ENCODE measurements at places on chromosomes 12 and 14. TPM values are rescaled to one million over a fixed set of nuclear protein-coding genes. Genes with fewer than 3 reads are reported as not detected.

DNA sequence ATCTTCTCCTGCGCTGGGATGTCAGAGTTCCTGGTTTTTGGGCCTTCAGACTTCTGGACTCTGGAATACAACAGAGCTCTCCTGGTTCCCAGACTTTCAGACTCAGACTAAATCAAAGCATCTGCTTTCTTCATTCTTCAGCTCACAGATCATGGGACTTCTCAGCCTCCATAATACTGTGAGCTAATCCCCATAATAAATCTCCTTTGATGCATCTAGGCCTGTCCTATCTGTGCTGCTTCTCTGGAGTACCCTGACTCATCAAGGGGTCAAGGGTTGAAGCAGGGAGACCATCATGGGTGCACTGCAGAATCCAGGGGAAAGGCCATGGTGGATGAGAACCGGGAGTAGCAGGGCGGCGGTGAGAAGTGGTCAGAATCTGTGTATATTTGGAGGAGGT, 1094.1 kb upstream of the TMEM132C start:
- no peaks in the 10 kb centered on the region for H3K4me1 ChIP-seq
- no peak overlapping the region for H3K4me3 ChIP-seq
- no peaks in the 10 kb centered on the region for H3K27me3 ChIP-seq

DNA sequence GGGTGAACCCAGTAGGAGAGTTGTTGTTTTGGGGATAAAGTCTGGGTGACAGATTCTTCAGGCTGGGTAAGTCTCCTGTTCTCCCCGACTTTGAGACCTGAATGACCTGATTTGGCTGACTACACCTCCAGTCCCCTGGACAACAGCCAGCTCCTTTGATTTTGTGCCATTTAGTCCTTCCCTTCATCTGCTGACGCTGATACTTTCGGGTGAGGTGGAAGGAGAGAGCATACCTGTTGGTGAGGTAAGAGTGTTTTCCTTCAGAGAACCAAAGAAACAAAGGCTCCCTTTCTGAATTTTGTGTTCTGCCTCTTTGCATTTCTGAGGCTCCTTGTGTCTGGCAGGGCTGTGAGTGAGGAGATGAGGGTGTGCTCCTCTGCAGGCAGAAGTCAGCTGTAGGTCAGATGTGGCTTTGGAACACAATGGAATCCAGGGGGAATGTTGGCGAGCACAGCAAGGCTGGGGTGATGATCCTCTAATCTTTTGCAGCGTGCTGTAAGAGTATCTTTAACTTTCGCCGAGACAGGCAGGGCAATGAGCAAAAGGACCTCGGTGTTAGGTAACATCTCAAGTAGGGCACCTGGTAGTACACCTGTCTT, 12.1 kb downstream of the ETV6 start:
- no peaks in the 10 kb centered on the region for H3K27me3 ChIP-seq
- no peaks in the 10 kb centered on the region for H3K36me3 ChIP-seq
- H3K4me3 ChIP-seq = no peak overlapping the region
- no peak for DNase-seq

GRCh38 chr12:99910342-99910741, 74.4 kb downstream of the ANKS1B start:
- no peaks in the 10 kb centered on the region for H3K36me3 ChIP-seq
- H3K27ac ChIP-seq = peak overlapping the region; percentile 79
- no peak overlapping the region for H3K4me3 ChIP-seq
- no peak for DNase-seq

The RNU4-1 gene
- polyA plus RNA-seq = not detected

DNA sequence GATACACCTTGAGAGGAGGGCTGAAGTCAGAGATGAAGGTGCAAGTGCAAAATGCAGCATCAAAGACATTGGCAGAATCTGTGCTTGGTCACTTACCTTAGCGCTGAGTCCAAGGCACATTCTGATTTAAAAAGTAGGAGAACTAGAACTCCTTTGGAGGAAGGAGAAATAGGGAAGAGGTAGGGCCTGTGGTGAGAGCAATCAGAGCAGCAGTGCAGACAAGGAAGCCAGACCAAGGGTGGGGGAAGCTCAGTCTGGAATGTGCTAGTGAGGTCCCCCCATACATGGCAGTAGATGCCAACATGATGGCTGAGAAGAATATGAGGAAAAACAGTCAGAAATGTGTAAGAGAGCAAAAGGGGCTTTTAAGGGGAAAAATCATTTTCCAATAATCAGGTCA, 206.5 kb downstream of the SSPN start:
- no peak overlapping the region for H3K27ac ChIP-seq
- no peak overlapping the region for H3K4me3 ChIP-seq
- DNase-seq = no peak

The TAS2R30 gene
- polyA plus RNA-seq = 0.36 TPM

The BBOF1 gene
- 6.6 TPM for polyA plus RNA-seq

The LPAR5 gene
- polyA plus RNA-seq = 4.2 TPM

- H3K36me3 ChIP-seq = peaks cover 2% of the 10 kb centered on the region
- peak overlapping the region; percentile 52 for H3K27ac ChIP-seq
- H3K4me3 ChIP-seq = no peak overlapping the region
- H3K27me3 ChIP-seq = no peaks in the 10 kb centered on the region
- peaks cover 43% of the 10 kb centered on the region for H3K4me1 ChIP-seq
Observed at GRCh38 chr14:77303417-77304156, 17.1 kb downstream of the POMT2 start.

The FOXN4 gene
- polyA plus RNA-seq = 0.06 TPM

DNA sequence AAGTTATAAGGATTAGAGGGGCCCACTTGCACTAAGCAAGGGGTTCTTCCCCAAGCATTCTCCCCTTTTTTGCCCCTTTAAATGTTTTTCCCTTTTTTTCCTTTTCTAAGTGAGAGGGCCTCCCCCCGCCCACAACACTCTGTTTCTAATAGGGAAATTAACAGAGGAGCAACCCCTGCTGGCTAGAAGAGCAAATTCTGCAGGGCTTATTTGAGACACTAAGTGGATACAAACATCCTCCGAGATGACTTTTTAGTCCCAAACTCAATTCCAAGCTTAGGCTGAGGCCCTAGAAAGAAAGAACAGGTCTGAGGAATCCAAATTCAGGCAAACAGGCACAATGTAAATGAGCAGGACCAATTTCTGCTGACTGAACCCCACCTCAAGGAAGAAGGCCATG, 138.9 kb downstream of the GPR65 start:
- H3K36me3 ChIP-seq = no peaks in the 10 kb centered on the region
- no peak overlapping the region for H3K27ac ChIP-seq
- H3K4me3 ChIP-seq = no peak overlapping the region
- H3K27me3 ChIP-seq = no peaks in the 10 kb centered on the region
- H3K4me1 ChIP-seq = no peaks in the 10 kb centered on the region

DNA sequence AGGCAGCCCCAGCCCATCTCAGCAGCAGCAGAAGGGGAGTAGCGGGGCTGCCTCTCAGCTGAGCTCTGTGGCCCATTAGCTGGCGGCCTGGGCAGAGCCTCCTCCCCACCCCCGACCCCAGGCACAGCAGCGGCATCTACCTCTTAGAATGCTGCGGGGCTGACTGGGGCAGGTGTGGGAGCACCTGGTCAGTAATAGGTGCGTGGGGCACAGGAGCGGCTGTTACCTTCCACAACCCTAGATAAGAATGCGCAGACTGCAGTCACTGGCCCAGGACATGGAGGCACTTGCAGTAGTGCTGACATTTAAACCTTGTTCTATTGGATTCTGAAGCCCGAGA, 35.6 kb downstream of the SYNE3 start:
- peaks cover 34% of the 10 kb centered on the region for H3K4me1 ChIP-seq
- no peaks in the 10 kb centered on the region for H3K27me3 ChIP-seq
- H3K27ac ChIP-seq = peak overlapping the region; percentile 40
- H3K36me3 ChIP-seq = no peaks in the 10 kb centered on the region

The MDM1 gene
- polyA plus RNA-seq = 5.4 TPM

- H3K4me1 ChIP-seq = no peaks in the 10 kb centered on the region
- H3K27me3 ChIP-seq = no peaks in the 10 kb centered on the region
- H3K27ac ChIP-seq = no peak overlapping the region
- H3K36me3 ChIP-seq = no peaks in the 10 kb centered on the region
- no peak overlapping the region for H3K4me3 ChIP-seq
- no peak for DNase-seq
Observed at GRCh38 chr12:76586764-76587395, 27.3 kb upstream of the OSBPL8 start.

DNA sequence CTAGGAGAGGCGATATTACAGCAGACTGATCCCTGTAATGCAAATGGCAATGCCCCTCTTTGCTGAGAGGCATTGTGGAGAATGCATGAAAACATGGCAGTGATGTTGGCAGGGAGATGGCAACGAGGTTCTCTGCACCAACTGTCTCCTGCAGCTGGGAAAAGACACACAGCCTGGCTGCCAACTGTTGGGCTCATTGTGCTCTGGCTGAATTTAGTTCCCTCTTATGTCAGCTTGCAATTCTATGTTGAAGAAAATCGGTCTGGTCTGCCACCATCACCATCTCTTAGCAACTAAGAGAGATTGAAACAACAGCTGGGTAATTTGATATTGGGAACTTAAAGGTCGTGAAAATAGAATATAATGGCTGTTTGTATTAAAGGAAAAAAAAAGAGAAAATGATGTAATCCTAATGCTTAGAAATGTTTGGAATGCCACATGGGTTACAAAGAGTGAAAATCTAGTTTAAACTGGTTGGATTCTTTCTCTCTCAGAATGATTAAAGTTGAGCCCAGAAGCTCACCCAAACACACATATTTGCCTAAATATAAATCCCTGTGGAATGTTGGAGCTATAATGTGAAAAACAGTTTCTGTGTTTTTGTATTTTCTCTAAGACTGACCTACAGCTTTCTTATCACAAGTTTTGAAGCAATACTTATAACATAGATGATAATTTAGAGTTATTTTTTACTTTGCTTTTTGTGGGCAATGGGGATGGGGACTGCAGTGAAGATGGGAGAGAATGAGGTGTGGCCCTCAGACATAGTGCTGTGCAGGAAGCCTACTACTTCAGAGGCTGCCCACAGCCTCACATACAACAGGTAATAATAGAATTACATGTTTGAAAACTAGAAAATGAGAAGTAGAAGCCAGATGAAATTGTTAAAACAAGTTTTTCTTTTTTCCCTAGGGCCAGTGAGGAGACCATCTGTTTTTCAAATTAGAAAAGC, 143.7 kb downstream of the AKAP6 start:
- H3K4me3 ChIP-seq = no peak overlapping the region
- H3K36me3 ChIP-seq = no peaks in the 10 kb centered on the region
- H3K27ac ChIP-seq = peak overlapping the region; percentile 79
- H3K4me1 ChIP-seq = peaks cover 67% of the 10 kb centered on the region
- H3K27me3 ChIP-seq = no peaks in the 10 kb centered on the region

DNA sequence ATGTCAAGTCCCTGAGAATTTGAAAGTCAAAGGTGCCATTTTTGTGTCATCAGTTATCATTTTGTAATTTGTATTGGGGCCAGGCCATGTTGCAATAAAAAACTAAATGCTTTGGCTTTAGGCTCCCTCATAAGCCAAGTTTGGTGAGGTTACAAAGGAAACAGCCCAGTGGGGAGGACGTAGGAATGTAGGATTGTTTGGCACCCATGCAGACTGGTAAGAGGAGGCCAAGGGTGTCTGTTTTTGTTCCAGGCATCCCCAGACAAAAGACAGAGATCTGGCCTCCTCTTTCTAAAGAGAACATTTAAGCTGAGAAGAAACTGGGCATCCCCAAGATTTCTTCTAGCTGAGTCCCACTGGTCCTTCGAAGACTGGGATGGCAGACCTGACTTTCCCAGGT, 111.7 kb downstream of the SUDS3 start:
- no peaks in the 10 kb centered on the region for H3K36me3 ChIP-seq
- H3K4me1 ChIP-seq = no peaks in the 10 kb centered on the region
- no peak overlapping the region for H3K4me3 ChIP-seq
- H3K27me3 ChIP-seq = no peaks in the 10 kb centered on the region
- H3K27ac ChIP-seq = no peak overlapping the region

GRCh38 chr14:35556548-35556947, 22.6 kb downstream of the INSM2 start:
- DNase-seq = no peak
- no peak overlapping the region for H3K4me3 ChIP-seq
- H3K27me3 ChIP-seq = no peaks in the 10 kb centered on the region
- no peaks in the 10 kb centered on the region for H3K36me3 ChIP-seq
